T follicular helper cell (primary cell): ENCODE measurements at places on chromosomes 12 and 14.

DNA sequence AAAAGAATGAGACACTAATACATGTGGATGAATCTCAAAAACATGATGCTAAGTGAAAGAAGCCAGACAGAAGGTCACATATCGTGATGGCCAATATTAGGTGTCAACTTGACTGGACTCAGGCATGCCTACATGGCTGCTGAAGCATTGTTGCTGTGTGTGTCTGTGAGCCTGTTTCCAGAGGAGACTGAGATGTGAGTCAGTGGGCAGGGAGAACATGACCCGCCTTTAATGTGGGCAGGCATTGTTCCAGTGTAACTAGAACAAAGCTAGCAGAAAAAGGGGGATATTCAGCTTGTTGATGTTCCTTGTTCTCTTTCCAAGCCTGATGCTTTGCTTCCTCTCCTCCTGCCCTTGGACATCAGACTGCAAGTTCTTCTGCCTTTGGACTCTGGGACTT lies 47.6 kb downstream of the DCAF5 start:
- no peak for DNase-seq

GRCh38 chr12:112969547-112970306 lies 8.6 kb upstream of the OAS2 start:
- no peak for DNase-seq

DNA sequence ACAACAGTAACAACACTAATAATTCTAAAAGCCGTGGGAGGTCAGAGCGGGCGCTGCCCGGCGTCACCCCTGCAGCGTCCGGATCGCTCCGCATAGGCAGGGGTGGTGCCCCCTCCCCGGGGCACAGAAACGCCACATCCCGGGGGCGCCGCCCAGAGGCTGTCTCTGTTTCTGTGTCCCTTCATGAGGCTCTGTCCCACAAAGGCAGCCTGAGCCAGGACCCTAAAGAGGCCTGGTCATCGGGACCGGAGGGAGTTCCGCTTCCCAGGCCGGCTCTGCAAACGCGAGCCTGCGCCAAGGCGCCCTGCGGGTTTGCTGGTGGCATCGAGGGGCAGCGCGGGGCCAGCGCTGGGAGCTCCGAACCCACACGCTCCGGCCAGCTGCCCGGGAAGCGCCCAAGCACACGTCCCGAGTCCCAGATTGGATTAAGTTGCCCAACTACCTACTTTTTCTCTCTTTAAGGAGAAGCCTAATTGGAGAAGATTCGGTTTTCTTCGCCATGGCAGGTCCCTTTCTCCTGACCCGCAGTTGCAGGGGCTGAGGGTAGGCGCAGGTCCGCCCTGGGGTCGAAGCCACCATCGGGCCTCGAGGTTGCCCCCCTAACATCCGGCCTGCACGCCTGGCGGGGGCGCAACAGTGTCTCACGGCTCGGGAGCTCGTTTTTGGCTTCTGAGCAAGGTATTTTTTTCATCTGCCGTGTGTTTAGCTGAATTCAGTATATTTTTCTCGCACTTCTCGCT lies 421.7 kb downstream of the VRK1 start:
- no peak for DNase-seq

- no peak for DNase-seq
Measured at GRCh38 chr12:100279607-100280244, 12.7 kb downstream of the SCYL2 start.

DNA sequence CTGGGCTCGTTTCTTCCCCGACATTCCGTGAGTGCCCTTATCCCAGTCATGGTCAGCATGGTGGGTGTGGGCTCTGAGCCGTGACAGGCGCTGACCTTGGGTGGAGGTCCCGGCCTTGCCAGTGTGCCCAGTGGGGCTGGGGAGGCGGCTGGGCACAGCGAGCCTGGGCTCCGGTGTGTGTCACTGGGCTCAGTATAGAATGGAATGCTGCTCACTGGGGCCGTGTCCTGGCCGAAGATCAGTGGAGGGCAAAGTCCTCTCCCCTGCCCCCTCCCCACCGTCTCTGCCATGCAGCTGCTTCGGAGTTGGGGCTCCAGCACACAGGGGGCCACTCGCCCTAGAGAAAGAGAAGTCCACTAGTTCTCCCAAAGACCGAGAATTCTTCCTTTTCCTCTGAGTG lies 164.4 kb downstream of the TSPAN9 start:
- no peak for DNase-seq

DNA sequence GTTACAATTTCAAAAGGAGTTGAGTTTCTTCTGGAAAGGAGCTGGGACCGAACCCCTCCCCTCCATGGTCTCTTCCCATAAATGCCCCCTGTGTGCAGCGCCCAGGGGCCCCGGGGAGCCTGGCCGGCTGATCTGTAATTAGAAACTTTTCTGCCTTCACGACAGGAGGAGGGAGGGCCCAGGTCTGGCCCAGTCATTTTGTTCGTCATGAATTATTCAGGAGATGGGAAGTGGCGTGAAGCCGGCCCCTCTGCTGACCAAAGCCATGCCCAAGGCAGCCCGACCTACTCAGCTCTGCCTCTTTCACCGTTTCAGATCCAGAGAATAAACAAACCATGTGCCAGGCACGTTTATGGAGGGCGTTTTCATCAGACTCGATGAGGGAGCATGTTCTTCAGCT lies 33.3 kb upstream of the MSI1 start:
- no peak for DNase-seq

- DNase-seq: no peak
Measured at GRCh38 chr12:105014603-105015002, 28.5 kb downstream of the NOPCHAP1 start.

- no peak for DNase-seq
Measured at GRCh38 chr12:49535921-49536525, 2.8 kb upstream of the KCNH3 start.

DNA sequence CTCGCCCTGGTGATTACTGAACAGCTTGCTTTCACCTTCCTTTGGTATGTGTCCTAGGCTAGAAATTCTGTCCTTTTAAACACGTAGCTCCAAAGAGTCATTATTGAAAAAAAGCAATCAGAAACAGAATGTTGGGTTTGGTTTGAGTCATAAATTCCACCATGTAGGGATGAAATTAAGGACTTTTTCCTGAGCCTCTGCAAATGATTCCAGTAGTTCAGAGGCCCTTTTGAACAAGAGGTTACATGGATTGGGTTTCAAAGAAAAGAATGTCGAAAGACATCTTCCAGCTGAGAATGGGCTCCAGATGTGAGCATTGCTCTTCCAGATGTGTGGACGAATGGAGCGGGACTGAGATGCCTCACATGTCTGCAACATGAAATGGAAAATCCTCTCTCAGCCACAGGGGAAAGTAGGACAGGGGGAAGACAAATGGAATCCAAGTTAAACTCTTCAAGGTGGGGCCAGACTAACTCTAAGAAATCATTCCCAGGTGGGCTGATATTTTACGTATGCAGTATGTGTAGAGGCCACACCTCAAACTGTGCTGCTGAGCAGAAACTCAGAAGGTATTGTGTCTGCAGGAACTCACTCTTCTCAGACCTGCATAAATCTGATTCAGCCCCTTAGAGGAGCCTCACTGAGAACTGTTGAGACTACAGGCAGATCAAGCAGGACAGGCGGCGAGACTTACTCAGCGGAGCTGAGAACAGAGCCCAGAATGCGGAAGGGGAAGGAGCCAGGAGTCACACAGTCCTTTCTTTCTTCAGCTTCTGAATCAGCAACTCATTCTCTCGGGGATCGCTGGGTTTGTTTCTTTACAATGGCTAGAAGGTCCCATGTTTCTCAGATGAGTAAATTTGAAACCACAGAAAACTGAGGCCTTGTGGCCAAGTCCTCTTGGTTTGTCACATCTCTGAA lies 23.3 kb upstream of the EMP1 start:
- DNase-seq: no peak

- no peak for DNase-seq
Measured at GRCh38 chr12:34390846-34391700, 368.8 kb downstream of the ALG10 start.

- no peak for DNase-seq
Measured at GRCh38 chr14:23936084-23936829, 17.3 kb upstream of the DHRS4 start.

GRCh38 chr14:51008446-51008845 lies 64.2 kb upstream of the PYGL start:
- DNase-seq: no peak

DNA sequence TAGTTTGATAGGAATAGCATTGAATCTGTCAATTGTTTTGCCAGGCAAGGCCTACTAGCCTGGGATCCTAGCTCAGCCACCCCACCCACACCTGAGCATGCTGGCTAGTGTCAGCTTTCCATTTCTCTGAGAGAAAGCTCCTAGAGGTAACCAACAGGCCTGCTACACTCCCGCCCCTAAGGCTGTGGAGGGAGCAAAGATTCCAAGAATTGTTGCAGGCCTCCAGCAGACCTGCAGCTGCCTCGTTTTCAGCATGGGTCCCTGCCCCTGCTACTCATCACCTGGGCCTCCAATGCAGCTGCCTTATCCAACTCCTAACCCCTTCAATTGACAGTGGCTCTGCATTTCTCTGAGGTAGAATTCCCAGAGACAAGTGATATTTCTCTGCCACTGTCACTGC lies 852.4 kb upstream of the MDGA2 start:
- no peak for DNase-seq

GRCh38 chr14:49970474-49971147 lies 77.7 kb downstream of the ARF6 start:
- DNase-seq: no peak
